ENCODE measurements at places on chromosomes 7 and 10. TPM values are rescaled to one million over a fixed set of nuclear protein-coding genes. Genes with fewer than 3 reads are reported as not detected.

GRCh38 chr10:58957517-58957916 is 218.9 kb upstream of the PHYHIPL start:
- no peak overlapping the region for H3K4me3 ChIP-seq
- H3K27ac ChIP-seq = no peak overlapping the region
- H3K27me3 ChIP-seq = peaks cover 2% of the 10 kb centered on the region
- no peak for DNase-seq
- no peaks in the 10 kb centered on the region for H3K36me3 ChIP-seq

GRCh38 chr7:47884675-47885074 is 63.6 kb downstream of the PKD1L1 start:
- H3K36me3 ChIP-seq = no peaks in the 10 kb centered on the region
- no peak overlapping the region for H3K4me3 ChIP-seq
- no peak for DNase-seq
- H3K4me1 ChIP-seq = no peaks in the 10 kb centered on the region
- H3K27me3 ChIP-seq = no peaks in the 10 kb centered on the region

DNA sequence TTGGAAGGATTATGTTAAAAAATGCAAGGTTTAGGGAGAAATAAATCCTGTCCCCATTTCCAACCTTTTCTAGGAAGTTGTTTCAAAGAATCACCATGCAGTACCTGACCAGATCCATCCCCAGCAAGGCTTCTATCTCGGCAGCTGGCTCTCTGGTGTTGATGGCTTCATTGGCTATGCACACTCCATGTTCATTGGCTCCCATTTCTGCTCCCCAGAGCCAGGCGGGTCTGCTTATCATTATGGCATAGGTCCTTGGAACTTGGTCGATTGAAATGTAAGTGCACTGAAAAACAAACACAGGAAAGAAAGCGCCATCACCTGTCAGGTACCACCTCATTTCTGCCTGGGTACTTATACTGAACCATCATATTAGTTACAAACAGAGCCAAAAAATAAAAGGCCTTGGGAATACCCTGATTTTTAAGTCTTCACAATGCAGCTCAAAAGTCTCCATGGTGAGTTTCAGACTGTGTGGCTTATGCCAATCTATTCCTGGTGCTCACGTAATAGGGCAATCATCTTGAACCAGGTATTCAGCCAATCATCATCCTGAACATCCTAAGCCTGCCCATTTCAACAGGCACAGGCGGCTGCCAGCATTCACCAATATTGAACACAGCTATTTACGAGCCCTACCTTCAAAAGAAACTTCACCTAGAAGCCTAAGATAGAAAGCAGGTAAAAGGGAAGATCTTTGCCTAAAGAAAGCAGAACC is 34.4 kb downstream of the SCRN1 start:
- H3K27me3 ChIP-seq = no peaks in the 10 kb centered on the region
- peaks cover 2% of the 10 kb centered on the region for H3K36me3 ChIP-seq
- peaks cover 16% of the 10 kb centered on the region for H3K4me1 ChIP-seq
- no peak overlapping the region for H3K27ac ChIP-seq

- peaks cover 9% of the 10 kb centered on the region for H3K27me3 ChIP-seq
- DNase-seq = no peak
- no peak overlapping the region for H3K4me3 ChIP-seq
- H3K27ac ChIP-seq = no peak overlapping the region
- H3K4me1 ChIP-seq = peaks cover 4% of the 10 kb centered on the region
- no peaks in the 10 kb centered on the region for H3K36me3 ChIP-seq
Observed at GRCh38 chr7:130210181-130210935, 2.7 kb downstream of the SSMEM1 start.

The CRHR2 gene
- not detected for total RNA-seq

The HK1 gene
- 314 TPM for total RNA-seq

The HOXA10 gene
- total RNA-seq = not detected

The OGA gene
- total RNA-seq = 130 TPM

DNA sequence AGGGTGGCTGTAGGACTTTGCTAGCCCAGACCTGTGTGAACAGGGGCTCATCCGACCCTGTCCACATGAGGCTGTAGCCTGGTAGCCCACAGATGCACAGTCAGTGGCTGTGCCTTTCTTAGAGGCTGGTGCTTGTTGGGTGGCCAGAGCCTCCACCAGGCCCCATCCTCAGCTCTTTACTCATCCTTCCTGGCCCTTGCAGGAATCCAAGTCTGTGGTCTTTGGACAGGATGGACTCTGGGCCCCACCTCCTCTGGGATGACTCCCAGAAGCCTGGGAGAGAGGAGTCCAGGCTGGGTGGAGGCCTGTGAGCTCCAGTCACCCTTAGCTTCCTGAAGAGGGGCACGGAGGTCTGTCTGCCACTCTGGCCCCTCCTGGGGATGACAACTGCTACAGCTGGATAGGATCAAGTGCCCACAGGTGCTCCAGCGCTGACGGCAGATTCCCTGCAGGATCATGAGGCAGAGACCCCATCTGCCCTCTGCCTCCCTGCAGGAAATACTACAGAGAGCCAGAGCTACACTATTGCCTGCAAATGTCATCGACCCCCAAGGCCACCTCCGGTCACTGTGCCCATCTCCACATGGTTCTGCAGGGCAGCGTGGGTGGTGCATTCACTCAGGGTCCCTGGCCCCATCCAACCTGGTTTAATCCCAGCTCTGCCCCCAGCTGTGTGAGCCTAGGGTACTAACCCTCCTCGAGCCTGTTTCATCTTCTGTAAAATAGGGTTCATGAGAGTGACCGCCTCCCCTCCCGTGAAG is 114.5 kb downstream of the PTPN20 start:
- H3K27me3 ChIP-seq = no peaks in the 10 kb centered on the region
- peaks cover 2% of the 10 kb centered on the region for H3K4me1 ChIP-seq
- DNase-seq = no peak
- no peaks in the 10 kb centered on the region for H3K36me3 ChIP-seq
- H3K4me3 ChIP-seq = no peak overlapping the region

- H3K27ac ChIP-seq = peak overlapping the region; percentile 81
- H3K27me3 ChIP-seq = no peaks in the 10 kb centered on the region
- peak overlapping the region; percentile 3 for H3K4me3 ChIP-seq
- DNase-seq = no peak
- H3K4me1 ChIP-seq = peaks cover 19% of the 10 kb centered on the region
Observed at GRCh38 chr10:116146372-116147140, 126.5 kb downstream of the GFRA1 start.

The AZGP1 gene
- not detected for total RNA-seq

GRCh38 chr10:77180794-77181193 is 456.8 kb downstream of the KCNMA1 start:
- peaks cover 3% of the 10 kb centered on the region for H3K27me3 ChIP-seq
- no peak for DNase-seq
- H3K4me1 ChIP-seq = no peaks in the 10 kb centered on the region
- no peak overlapping the region for H3K4me3 ChIP-seq
- no peak overlapping the region for H3K27ac ChIP-seq
- no peaks in the 10 kb centered on the region for H3K36me3 ChIP-seq

- no peak overlapping the region for H3K4me3 ChIP-seq
- DNase-seq = no peak
- H3K27me3 ChIP-seq = no peaks in the 10 kb centered on the region
- peaks cover 16% of the 10 kb centered on the region for H3K36me3 ChIP-seq
Observed at GRCh38 chr7:140898786-140899536, 25.8 kb downstream of the BRAF start.

DNA sequence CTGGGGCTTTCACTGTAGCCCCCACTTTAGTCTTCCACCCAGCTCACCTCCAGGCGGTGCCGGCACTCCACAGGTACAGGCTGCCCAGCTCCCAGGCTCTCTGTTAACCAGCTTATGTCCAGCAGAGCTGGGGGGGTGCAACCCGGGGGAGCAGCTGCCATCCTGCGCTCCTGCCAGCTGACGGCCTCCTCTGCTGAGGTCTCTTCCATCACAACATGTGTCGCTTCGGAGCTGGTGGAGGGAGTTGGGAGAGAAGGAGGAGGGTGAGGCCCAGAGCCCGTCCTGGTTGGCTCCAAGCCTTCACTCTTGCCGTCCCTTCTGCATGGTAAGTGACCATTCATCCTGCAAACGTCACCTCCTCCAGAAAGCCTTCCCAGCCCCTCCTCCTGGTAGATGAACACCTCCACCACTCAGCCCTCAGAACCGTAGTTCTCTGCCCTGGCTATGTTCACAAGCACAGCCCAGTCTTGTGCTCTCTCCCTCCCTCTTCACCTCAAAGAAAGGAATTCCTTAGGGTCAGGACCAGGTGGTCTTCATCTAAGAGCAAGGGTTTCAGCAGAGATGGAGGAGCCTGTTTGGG is 1.6 kb downstream of the POLM start:
- peak overlapping the region; percentile 87 for H3K27ac ChIP-seq
- no peak for DNase-seq
- no peaks in the 10 kb centered on the region for H3K27me3 ChIP-seq
- H3K4me1 ChIP-seq = peaks cover 43% of the 10 kb centered on the region
- H3K36me3 ChIP-seq = peaks cover 43% of the 10 kb centered on the region

DNA sequence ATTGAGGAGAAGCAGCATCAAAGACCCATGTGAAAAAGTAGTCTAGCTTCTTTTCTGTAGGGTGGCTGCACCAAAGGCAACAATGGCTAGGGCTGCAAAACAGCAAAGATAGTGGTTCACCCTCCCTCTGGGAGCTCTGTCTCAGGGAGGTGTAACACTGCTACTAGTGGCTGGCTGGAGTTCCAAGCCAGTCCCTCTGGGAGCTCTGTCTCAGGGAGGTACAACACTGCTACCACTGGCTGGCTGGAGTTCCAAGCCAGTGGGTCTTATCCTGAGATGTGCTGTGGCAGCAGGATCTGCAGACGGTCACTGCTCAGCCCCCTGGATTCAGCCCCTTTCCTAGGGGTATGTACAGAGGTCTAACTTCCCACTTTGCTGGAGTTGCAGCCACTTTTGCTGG is 37.9 kb upstream of the TMEM140 start:
- no peaks in the 10 kb centered on the region for H3K4me1 ChIP-seq
- no peak for DNase-seq
- no peaks in the 10 kb centered on the region for H3K36me3 ChIP-seq

The WEE2 gene
- not detected for total RNA-seq

The BTBD16 gene
- total RNA-seq = not detected

GRCh38 chr7:94190599-94191061 is 186.5 kb upstream of the BET1 start:
- H3K4me1 ChIP-seq = no peaks in the 10 kb centered on the region
- no peak for DNase-seq
- H3K36me3 ChIP-seq = no peaks in the 10 kb centered on the region
- H3K27me3 ChIP-seq = peaks cover 9% of the 10 kb centered on the region
- H3K4me3 ChIP-seq = no peak overlapping the region

The EPHA1 gene
- 2.4 TPM for total RNA-seq

The ANLN gene
- 38.1 TPM for total RNA-seq

- no peaks in the 10 kb centered on the region for H3K4me1 ChIP-seq
- no peaks in the 10 kb centered on the region for H3K36me3 ChIP-seq
- H3K4me3 ChIP-seq = no peak overlapping the region
- DNase-seq = no peak
- no peak overlapping the region for H3K27ac ChIP-seq
Observed at GRCh38 chr10:115818012-115818411, 455.0 kb downstream of the GFRA1 start.

Measured in activated CD8-positive, alpha-beta T cell treated with anti-CD3 and anti-CD28 coated beads for 36 hours (primary cell).